ENCODE measurements at places on chromosomes 12 and 14. TPM values are rescaled to one million over a fixed set of nuclear protein-coding genes. Genes with fewer than 3 reads are reported as not detected.

GRCh38 chr14:54450535-54450934, 9.4 kb upstream of the CNIH1 start:
- no peak for DNase-seq

DNA sequence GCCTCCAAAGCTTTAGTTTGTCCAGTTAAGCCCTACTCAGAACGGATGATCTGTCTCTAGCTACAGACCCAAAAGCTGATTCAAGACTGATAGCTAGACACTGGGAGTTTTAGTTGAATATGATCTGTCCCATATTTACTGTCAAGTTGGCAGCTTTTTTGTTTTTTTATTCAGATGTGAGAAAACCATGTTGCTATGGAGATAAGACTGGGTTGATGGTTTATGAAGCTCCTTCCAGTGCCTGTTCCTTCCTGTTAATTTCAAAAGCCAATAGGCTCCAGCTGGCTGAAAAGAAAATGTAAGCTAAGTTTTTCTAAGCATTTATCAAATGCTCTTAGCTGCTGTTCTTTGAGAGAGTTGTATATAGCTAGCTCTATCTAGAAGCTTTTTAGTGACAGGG, 4.7 kb downstream of the DYNLL1 start:
- no peak for DNase-seq

DNA sequence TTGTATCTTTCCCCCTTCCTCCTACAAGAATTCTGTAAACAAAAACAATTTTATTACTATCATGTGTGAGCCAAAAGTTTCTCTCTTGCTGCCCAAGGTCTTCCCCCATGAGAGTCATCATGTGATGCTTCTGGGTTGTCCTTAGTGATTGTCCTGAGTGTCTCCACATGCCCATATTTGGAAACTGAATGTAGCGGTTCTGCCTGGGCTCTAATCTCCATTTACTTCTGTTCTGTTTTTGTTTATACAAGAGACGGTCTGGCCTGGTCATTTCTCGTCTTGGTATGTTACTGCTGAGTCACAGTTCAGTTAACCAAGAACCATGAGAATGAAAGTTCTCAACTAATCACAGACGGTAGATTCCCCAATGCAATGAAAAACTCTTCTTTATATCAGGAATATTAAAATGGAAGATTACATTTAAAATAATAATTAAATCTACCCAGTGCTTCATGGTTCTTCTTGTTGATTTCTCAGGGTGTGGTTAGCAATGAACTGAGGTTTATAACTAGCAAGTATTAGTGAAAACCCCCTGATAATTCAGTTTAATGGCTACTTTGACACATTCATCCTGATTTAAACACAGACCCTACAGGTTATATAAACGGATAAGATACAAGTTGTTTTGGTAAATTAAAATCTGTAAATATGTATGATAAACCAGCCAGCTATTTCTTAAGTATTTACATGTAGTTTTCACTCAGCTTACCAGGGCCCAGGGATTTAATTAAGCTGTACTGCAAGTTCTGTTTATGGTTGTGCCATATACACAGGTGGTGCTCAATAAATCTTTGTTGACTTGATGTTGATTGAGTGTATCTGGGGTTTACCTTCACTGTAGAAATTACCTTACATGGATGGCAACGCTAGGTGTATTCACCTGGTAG, 81.1 kb downstream of the PELI2 start:
- no peak for DNase-seq

GRCh38 chr12:66763467-66763866, 84.6 kb upstream of the GRIP1 start:
- no peak for DNase-seq

DNA sequence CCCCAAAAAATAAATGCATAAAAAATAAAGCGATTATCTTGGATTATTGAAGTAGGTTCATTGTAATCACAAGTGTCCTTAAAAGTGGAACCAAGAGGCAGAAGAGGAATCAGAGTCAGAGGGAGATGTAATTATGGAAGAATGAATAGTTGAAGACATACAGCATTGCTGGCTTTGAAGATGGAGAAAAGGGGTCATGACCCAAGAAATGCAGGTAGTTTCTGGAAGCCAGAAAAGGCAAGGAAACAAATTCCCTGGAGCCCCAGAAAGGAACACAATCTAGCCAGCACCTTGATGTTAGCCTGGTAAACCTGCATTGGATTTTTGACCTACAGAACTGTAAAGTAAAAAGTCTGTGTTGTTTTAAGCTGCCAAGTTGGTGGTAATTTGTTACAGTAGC, 57.5 kb upstream of the PTGR2 start:
- DNase-seq, result no peak

DNA sequence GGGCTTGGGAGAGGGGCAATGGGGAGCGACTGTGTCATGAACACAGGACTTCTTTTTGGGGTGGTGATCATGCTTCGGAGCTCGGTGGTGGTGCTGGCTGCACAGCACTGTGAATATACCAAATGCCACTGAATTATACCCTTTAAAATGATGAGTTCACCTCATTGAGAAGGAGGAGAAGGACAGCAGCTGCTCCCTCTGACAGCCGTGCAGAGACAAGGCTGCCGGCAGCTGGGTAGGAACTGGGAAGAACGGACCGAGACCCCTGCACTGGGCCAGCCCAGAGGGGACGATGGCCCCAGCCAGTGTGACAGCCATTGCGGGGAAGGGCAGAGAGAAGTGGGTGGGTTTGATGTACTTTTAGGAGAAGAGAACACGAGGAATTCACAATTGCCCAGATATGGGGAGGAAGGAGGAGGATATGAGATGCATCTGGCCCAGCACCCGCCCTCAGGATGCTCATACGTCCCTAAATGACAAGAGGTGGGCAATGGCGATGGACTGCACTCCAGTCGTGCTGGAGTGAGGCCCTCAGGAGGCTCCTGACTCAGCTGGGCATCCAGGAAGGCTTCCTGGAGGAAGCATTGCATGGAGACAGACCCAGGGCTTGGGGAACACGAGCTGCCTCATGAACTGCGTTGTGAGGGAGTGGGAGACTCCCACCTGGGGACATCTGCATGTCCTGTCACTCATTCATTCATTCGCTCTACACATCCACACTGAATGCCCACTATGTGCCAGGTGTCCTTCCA, 64.3 kb upstream of the C14orf180 start:
- no peak for DNase-seq

GRCh38 chr12:70243510-70244371, 508 bp downstream of the CNOT2 start:
- DNase-seq, result peak; percentile 88

DNA sequence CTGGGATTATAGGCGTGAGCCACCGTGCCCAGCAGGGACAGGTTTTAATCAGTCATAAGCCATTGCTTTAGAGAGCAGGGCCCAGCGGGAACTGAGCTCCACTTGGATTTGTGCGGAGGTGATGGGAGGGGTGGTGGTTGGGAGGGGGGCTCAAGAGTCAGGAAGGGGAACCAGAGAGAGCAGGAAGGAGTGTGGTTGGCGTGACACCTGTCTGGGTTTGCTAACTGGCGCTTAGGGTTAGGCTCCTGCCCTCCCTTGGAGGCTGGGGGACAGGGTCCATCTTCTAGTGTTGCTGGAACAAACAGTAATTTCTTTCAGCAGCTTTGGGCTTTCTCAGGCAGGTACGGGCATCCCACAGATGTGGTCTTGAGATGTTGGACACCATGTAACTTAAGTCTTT, 7.5 kb upstream of the ALDH2 start:
- DNase-seq, result no peak

GRCh38 chr12:115885040-115885690, 392.3 kb downstream of the MED13L start:
- no peak for DNase-seq

DNA sequence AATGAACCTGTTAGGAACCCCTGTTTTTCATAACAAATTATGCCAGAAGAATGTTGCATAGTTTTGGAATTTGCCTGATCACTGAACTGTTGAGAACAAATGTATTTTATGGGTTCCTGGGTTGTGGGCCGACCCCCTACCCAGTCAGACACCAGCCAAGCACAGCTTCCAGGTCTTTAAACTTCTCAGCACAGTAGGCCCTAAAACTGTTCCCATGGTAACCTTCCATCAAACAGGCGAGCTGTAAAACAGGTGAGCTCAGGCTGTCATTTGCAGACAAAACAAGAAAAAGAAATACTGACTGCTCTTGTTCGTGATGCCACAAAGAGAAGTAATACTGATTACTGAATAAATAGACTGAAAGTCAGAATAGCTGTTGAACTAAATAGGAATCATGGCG, 147.0 kb downstream of the PTPRO start:
- DNase-seq, result no peak

- DNase-seq, result no peak
Observed at GRCh38 chr14:101294136-101294535, 267.2 kb upstream of the DIO3 start.

GRCh38 chr12:106392759-106393158, 35.2 kb downstream of the POLR3B start:
- DNase-seq, result no peak

DNA sequence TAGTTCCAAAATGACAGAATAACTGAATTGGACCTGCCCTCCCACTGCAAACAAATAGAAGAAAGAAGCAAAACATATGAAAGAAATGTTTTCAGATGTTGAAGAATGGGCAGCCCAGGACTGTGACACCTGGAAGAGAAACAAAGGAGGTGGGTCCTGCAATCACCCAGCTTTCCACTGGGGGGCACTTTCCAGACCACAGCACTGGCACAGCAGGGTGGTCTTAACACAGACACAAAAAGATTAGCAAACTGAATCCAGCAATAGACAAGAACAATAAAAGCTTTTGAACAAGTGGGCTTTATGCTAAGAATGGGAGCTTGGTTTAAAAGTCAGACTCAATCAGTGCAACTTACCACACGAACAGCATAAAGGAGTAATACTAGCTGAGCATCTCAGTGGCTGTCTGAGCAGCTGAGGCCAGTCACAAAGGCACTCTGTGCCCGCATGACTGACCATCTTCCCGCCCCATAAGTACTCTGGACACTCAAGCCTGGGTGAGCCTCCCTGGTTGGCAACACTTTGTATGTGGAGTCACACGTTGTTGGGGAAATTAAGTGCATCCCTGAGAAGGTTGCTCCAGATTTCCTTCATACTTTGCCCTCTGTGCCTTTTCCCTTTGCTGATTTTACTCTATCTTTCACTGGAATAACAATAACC, 27.7 kb downstream of the JKAMP start:
- DNase-seq, result no peak

DNA sequence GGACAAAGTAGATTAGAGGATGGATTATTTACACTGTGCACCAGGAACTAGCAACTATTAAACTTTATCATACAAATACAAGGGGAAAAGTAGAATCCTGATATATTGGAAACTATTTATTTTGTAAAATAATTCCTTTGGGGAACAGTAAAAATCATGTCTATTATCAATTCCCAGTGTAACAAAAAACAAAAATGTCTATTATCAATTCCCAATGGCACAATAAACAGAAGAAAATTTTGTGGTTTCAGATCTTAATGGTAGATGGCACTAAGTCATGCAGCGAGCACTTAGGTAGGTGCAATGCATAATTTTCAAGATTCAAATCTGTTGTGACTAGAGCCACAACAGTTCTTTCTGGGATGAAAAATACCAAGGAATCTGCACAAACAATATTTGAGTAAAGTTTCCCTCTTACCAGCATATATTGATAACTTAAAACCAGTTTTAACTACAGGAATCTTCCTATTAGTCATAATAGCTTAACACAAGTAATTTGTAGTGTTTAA, 13.7 kb downstream of the CFL2 start:
- no peak for DNase-seq

- DNase-seq, result no peak
Observed at GRCh38 chr14:66401449-66402095, 84.6 kb upstream of the CCDC196 start.

SAMD15 gene
- total RNA-seq, result 0.52 TPM

ITGB7 gene
- 107 TPM for total RNA-seq

CLEC4E gene
- not detected for total RNA-seq

GLIPR1L1 gene
- total RNA-seq, result not detected

ITGA7 gene
- total RNA-seq, result 1.1 TPM

CGRRF1 gene
- total RNA-seq, result 59.6 TPM

FAM216A gene
- 4.5 TPM for total RNA-seq

GAS2L3 gene
- total RNA-seq, result not detected

IFI27L2 gene
- total RNA-seq, result 13.3 TPM

AMHR2 gene
- total RNA-seq, result not detected

DIO2 gene
- not detected for total RNA-seq
